ENCODE measurements at places on chromosomes 11 and 22. TPM values are rescaled to one million over a fixed set of nuclear protein-coding genes. Genes with fewer than 3 reads are reported as not detected.

The EMID1 gene
- not detected for polyA plus RNA-seq

The HNRNPUL2 gene
- polyA plus RNA-seq, result 20.3 TPM

The C11orf91 gene
- polyA plus RNA-seq, result 0.10 TPM

The HYLS1 gene
- 2.9 TPM for polyA plus RNA-seq

The NXPE1 gene
- not detected for polyA plus RNA-seq
